Panc1 (cell line): ENCODE measurements at places on chromosomes 1 and 21. TPM values are rescaled to one million over a fixed set of nuclear protein-coding genes. Genes with fewer than 3 reads are reported as not detected.

Gene IL12RB2
- total RNA-seq = 0.26 TPM

Gene EDARADD
- total RNA-seq = 35.4 TPM

Gene LEFTY1
- total RNA-seq = not detected

Gene HSD11B1
- not detected for total RNA-seq
